ENCODE measurements at places on chromosomes 5 and 9.

GRCh38 chr5:72255237-72255636 lies 64.8 kb downstream of the MRPS27 start:
- H3K36me3 ChIP-seq: no peaks in the 10 kb centered on the region
- no peak for DNase-seq
- H3K27ac ChIP-seq: no peak overlapping the region
- H3K4me3 ChIP-seq: no peak overlapping the region
- no peaks in the 10 kb centered on the region for H3K27me3 ChIP-seq
- no peaks in the 10 kb centered on the region for H3K4me1 ChIP-seq

GRCh38 chr5:179733772-179734126 lies 1.1 kb downstream of the MAML1 start:
- H3K4me1 ChIP-seq: peaks cover 26% of the 10 kb centered on the region
- H3K4me3 ChIP-seq: peak overlapping the region; percentile 43
- peak overlapping the region; percentile 89 for H3K27ac ChIP-seq
- no peaks in the 10 kb centered on the region for H3K27me3 ChIP-seq
- no peak for DNase-seq

DNA sequence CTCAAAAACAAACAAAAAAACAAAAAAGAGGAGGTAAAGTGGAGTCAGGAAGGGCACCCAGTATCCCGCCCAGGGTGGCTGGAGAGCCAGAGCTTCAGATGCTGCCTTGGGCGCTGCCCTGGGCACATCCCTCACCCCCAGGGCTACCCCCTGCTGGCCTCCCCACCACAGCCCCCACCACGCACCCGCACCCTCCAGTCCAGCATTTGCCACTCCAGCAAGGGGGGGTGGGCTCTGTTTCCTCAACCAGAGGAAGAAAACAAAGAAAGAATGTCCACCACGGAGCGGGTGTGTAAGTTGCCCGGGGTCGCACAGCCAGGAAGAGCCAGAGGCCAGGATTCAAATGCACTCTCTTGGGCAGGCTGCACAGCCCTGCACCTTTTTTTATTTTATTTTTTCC lies 86.1 kb downstream of the NTNG2 start:
- no peaks in the 10 kb centered on the region for H3K27me3 ChIP-seq
- peaks cover 8% of the 10 kb centered on the region for H3K4me1 ChIP-seq
- no peak overlapping the region for H3K4me3 ChIP-seq
- DNase-seq: no peak

GRCh38 chr9:84823421-84824271 lies 154.1 kb downstream of the NTRK2 start:
- no peak overlapping the region for H3K4me3 ChIP-seq
- peak; percentile 14 for DNase-seq
- no peaks in the 10 kb centered on the region for H3K27me3 ChIP-seq
- H3K36me3 ChIP-seq: no peaks in the 10 kb centered on the region

- H3K36me3 ChIP-seq: no peaks in the 10 kb centered on the region
- DNase-seq: no peak
- H3K4me1 ChIP-seq: no peaks in the 10 kb centered on the region
- no peak overlapping the region for H3K4me3 ChIP-seq
- H3K27me3 ChIP-seq: no peaks in the 10 kb centered on the region
- H3K27ac ChIP-seq: no peak overlapping the region
Measured at GRCh38 chr5:3933536-3933935, 337.9 kb downstream of the IRX1 start.
